Stimulated activated CD8-positive, alpha-beta memory T cell treated with anti-CD3 and anti-CD28 coated beads, Interleukin-2, amount 100 ng/mL, for 1 hour (primary cell): ENCODE measurements at places on chromosomes 7 and 10.
A peak's percentile ranks its signal among the peaks of the same experiment; 100 is the strongest.

GRCh38 chr10:50392966-50393718 lies 141.8 kb upstream of the ASAH2 start:
- no peak for DNase-seq

GRCh38 chr7:98248156-98248555 lies 3.9 kb downstream of the TECPR1 start:
- DNase-seq, result no peak

GRCh38 chr7:27389496-27389895 lies 146.9 kb downstream of the EVX1 start:
- DNase-seq, result no peak

GRCh38 chr7:19621740-19622139 lies 87.1 kb downstream of the POLR1F start:
- DNase-seq, result no peak

- DNase-seq, result peak; percentile 23
Measured at GRCh38 chr7:157432957-157433576, 96.3 kb downstream of the DNAJB6 start.

- no peak for DNase-seq
Measured at GRCh38 chr10:116183733-116184511, 89.1 kb downstream of the GFRA1 start.

- DNase-seq, result no peak
Measured at GRCh38 chr7:131218727-131219128, 108.9 kb upstream of the MKLN1 start.

- no peak for DNase-seq
Measured at GRCh38 chr10:114245121-114245791, 6.2 kb downstream of the VWA2 start.

- no peak for DNase-seq
Measured at GRCh38 chr7:111866787-111867186, 304.5 kb upstream of the IMMP2L start.

DNA sequence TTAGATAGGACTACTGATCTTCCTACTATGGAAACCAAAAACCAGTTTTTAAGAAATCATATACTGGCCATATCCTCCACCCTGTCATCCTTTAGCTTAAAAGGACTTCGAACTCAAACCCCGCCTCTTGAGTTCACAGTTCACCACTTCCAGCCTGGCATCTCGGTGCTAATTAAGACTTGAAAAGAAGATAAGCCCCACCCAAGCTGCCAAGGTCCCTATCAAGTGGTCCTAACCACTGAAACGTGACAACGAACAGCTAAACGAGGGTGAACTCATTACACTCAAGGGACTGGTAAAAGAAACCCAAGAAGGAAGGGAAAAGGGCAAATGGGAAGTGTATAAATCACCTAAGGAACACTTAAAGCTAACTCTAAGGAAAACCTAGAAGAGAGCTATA lies 16.1 kb downstream of the COL17A1 start:
- DNase-seq, result no peak

DNA sequence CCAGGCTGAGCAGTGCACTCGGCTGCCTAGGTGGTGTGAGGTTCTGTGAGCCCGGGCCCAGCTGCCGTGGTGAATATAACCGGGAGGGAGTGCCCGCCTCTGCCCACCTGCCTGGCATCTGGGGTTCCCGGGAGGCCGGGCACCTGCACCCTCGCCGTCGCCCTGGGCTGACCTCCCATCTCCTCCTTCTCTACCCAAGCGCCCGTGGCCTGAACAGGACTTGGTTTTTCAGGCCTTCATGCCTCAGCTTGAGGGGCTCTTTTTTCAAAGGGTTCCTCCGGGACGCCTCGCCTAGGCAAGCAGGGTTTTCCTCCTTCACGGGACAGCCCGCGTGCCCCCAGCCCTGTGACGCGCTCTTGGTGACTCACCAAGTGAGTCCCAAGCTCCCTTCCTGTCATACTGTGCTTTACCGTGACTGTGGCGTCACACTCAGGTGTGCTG lies 9.9 kb downstream of the INPP5A start:
- DNase-seq, result no peak

DNA sequence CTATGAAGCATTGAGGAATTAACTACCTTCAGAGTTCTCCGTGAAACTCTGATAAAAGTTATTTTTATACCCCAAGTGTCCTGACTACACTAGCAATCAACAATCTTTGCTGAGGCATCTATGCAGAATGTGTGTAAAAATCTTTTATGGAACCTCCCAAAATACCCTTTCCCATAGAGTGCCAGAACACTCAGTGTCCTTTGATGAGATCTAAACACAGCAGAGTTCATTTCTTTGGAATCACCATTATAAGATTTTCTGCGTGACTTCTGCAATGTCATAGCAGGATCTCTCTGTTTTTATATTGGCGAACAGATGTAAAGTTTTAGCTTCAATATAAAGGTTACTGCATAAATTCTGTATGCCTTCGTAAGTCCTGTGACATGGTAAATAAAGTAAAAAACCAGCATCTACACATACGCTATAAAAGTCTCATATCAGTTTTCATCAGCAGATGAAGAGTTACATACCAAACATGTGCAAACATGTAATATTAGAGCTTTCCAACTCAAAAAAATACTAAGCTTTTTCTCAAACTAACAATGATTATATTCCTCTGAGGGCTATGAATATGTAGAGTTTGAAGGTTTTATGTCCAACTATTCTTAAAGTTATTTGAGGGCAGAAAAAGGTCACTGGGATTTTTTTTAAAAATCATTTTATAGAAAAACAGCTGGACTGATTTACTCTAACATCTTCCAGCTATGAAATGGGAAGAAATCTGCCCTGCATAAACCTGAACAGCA lies 67.2 kb downstream of the SKIDA1 start:
- no peak for DNase-seq

GRCh38 chr10:64067009-64067606 lies 545.9 kb downstream of the REEP3 start:
- no peak for DNase-seq

DNA sequence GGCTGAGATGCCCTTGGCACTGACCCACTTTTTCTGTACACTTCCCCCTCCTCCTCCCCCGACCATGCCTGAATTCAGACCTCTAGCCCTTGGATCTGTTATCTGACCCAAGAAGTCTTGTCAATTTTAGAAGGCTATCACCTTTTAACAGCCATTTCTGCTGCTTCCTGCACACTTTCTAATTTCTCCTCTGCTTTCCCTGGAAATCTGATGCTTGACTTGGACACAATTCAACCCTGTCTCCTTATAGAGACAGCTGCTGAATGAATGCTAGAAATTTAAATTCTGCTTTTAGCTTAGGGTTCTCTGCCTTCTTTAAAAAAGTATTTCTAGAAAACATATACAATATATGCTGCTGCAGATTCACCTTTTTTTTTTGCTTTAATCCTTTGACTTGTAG lies 417.9 kb upstream of the KLF6 start:
- DNase-seq, result no peak

DNA sequence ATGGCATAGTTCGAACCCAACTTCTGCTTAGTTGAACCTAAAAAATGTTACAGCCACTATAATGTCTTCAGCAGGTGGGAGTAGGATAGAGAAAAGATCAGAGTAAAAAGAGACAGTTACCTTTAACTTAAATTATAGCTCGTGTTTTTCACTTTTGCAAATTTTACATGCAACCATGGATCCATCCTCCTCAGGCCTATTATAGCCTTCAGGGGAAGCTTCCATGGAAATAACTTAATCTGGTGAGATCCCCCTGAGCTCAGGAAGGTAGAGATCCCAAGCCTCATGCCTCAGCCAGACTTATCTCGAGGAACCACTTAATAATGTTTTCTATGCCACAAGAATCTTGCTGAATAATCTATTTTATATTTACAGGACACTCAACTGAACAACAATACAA lies 159.4 kb upstream of the FAM3C start:
- no peak for DNase-seq

DNA sequence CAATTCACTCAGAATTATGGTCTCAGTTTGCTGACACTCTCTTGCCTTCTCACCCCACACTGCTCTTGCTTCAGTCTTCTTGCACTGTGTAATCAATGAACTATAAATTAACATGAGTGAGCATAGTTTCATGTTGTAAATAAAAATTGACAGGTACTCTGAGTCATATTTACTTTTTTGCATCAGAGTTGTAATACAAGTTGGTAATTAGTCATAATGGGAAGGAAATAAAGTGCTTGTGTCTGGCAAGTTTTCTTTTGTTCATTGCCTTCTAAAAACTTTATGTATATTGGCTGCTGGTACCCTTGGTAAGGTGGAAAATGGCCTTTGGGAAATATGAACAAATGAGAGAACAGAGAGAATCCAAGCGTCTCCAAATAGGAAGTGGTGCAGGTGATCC lies 169.3 kb upstream of the MAGI2 start:
- DNase-seq, result no peak

DNA sequence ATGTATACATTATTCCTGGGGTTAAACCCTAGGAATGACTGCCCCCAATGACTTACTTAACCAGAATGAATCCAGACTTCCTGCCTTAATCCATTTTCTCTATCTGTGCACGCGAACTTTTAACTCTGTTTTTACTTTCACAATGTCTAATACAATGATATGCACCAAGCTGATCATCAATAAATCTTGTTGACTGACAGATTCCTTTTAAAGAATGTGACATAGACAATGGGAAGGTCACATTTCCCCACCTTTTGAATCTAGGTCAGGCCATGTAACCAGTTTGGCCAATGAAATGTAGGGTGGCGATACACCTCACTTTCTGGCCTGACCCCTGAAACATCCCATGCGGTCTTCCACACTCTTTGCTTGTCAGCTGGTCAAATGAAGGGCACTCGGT lies 23.2 kb upstream of the ELAPOR2 start:
- DNase-seq, result no peak

GRCh38 chr10:27564398-27564797 lies 60.3 kb downstream of the RAB18 start:
- no peak for DNase-seq

DNA sequence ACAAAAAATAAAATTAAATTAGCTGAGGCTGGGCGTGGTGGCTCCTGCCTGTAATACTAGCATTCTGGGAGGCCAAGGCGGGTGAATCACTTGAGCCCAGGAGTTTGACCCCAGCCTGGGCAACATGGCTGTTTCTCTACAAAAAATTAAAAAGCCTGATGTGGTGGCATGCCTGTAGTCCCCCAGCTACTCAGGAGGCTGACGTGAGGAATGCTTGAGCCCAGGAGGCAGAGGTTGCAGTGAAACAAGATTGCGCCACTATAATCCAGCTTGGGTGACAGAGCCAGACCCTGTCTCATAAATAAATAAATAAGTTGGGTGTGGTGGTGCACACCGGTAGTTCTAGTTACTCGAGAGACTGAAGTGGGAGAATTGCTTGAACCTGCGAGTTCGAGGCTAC lies 65.1 kb downstream of the GNA12 start:
- no peak for DNase-seq

GRCh38 chr7:105690325-105690945 lies 109.1 kb upstream of the EFCAB10 start:
- no peak for DNase-seq

DNA sequence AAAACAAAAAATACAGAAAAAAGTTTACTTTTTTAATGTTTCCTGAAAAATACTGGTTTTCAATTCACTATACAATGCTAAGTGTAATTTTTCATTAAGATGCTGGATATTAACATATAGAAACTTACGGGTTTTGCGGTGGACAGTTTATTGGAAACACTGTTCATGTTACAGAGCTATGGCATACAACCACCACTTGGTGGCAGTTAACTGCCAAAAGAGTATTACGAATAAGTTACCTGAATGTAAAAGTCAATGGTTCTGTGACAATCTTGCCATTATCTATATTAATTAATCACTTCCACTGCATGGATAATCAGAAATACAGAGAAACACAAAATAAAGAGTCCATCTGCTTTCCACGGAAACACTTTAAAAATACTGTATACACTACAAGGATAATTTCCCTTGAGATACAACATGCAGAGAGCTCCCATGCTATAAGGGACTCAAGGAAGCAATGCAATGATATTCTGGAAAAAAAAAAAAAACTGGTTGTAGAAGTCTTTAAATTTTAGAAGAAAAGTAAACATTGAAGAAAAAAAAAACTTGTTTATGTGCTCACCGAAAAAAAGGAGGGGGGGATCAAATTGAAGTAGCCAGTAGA lies 97.0 kb downstream of the TPK1 start:
- no peak for DNase-seq

- no peak for DNase-seq
Measured at GRCh38 chr7:48262606-48263310, 91.5 kb downstream of the ABCA13 start.

- no peak for DNase-seq
Measured at GRCh38 chr10:13670311-13670710, 83.5 kb downstream of the PRPF18 start.

- no peak for DNase-seq
Measured at GRCh38 chr10:71205468-71205867, 6.9 kb upstream of the UNC5B start.

DNA sequence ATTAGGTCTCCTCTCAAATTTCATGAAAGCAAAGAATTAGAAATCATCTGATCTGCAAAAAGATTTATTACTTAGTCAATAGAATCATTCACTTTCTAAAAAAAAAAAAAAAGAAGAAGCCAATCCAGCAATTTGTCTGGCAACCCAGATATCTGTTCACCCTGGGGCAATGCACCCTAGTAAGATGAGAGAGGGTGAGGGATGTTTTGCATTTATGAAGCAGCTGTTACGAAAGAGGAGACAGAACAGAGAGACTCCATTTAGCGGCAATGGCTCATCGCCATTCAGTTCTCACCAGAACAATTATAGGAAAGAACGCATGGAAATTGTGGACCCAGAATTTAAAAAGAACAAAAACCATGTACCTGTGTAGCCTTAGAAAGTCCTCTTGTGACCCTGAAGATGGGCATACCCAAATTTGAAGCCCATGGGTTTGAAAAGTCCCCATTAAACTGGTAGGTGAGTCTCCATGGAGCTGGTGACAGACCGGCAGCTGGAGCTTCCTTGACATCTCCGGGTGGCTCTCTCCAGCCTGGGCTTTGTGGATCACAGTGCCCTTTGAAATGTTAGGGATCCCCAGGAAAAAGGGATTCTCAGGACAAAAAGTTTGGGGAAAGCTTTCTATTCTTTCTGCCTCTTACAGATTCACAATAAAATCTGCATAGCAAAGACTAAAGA lies 45.5 kb upstream of the CCDC3 start:
- no peak for DNase-seq

DNA sequence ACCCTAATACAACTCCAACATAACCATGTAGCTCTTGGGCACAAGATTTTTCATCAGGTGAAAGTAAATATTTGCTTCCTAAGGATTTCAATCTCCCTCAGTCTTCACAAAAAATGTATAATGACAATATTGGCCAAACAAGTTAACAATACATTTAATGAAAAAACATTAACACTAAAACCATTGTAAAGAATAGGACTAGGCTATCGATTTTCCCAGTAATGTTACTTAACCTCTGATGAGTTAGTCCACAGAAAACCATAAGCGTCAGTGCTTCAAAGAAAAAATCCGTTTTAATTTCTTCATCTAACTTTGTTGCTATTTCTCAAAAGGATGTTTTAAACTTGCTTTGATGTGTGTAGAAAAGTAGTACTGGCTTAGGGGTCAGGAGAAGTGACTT lies 1.2 kb downstream of the ZNF33B start:
- DNase-seq, result no peak

- DNase-seq, result no peak
Measured at GRCh38 chr7:100386940-100387339, 13.7 kb downstream of the PILRA start.

- DNase-seq, result no peak
Measured at GRCh38 chr10:102419269-102420180, 940 bp upstream of the PSD start.

- DNase-seq, result no peak
Measured at GRCh38 chr7:105924945-105925344, 38.1 kb upstream of the CDHR3 start.

- DNase-seq, result no peak
Measured at GRCh38 chr7:33243319-33243881, 114.0 kb downstream of the BBS9 start.
